Amniotic epithelial cell (primary cell): ENCODE measurements at places on chromosomes 16 and 17.
A peak's percentile ranks its signal among the peaks of the same experiment; 100 is the strongest.

- DNase-seq = no peak
Measured at GRCh38 chr16:75527825-75528299, 8.0 kb downstream of the CHST5 start.

DNA sequence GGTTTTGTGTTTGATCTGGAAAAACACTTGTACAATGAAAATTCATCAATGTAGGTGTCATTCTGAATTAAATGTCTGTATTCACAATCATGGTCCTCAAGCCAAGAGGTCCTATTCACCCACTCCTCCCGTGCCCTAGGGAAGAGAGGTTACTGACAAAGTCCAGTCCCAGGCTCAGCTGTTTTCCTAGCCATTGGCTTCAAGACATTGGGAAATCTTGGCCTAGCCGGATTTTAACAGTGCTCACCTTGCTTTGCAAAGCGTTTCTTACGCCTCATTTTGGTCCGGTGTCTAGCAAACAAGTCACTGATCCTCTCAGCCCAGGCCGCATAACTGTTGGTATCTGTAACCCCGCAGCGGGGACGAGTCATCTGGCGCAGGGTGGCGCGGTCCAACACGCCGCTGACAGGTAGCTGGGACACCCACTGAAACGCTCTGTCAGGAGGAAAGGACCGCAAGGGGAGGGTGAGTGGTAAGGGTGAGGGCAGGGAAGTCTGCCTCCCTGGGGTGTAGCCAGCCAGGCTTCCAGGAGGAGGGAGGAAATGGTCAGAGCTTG is 16.7 kb downstream of the MMP28 start:
- peak; percentile 66 for DNase-seq

- DNase-seq = no peak
Measured at GRCh38 chr16:86050111-86050510, 151.1 kb downstream of the IRF8 start.

- no peak for DNase-seq
Measured at GRCh38 chr17:74049967-74050458, 153.5 kb upstream of the RPL38 start.

DNA sequence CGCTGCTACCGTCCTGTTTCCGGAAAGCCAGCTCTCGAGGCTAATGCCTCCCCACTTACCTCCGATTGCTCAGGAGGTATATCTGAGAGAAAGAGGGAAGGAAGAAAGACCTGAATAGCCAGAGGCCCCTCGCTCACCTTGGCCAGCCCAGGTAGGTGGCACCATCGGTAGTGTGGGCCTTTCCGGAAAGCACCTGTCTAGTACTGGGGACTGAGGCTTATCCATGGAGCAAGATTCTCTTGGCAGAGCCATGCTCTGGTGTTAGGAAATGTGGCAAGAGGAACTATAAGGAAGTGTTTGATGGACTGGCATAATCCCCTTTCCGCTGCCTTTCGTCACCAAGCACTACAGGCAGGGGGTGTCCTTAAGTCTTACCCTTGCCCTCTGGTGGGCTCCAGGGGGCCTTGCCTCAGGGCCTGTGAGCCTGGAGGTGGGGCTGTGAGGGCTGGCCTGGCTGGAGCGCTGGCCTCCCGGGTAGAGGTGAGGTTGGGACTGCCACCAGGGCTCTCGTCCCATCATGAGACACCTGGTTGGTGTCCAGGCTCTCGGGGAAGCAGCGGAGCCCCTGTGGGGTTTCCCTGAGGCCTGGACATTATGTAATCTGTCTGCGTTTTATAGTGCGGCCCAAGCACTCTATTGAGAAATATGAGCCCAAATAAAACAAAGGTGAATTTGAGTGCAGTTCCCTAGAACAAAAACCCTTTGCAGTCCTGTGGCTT is 2.9 kb downstream of the CMIP start:
- DNase-seq = no peak

DNA sequence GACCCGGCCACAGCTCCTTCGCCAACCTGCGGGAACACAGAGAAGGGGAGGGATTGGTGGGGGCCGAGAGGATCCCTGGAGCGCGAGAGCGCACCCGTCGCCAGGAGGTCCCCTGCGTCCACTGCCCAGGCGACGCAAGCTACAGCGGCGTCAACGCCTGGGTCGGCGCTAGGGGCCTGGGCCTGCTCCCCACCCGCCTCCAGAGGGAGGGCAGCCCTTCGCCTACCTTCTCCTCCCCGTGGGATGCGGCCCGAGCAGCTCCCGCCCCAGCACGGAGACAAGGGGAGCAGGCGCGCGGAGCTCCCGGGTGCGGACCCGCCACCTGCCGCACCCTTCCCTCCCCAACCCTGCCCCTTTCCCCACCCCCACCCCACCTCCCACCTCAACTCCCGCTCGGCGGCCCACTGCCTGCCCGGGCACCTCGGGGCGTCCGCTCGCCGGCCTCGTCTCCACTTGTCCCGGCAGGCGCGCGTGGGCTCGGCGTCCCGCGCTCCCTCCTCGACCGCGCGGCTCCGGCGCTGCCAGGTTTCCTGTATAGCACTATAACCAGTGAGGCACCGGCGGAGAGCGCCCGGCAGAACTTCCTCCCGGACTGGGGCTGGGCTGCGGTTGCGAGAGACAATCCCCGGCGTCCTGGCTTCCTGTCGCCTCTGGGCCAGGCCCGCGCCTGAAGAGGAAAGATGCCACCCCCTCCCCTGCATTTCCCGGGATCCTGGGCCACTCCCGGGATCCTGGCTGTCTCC is 119.1 kb upstream of the SMURF2 start:
- DNase-seq = peak; percentile 26

DNA sequence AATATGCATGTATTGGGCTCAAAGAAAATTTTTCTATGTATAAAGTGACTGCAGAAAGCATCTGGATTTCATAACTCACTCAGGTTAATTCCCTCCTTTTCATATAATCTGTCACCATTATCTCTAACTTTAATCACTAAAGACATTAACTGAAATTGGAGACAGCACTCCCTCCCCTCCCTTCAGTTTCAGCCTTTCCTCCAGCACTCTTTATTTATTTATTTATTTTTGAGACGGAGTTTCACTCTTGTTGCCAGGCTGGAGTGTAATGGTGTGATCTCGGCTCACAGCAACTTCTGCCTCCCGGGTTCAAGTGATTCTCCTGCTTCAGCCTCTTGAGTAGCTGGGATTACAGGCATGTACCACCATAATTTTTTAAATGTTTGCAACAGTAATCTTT is 43.1 kb downstream of the CDH8 start:
- DNase-seq = no peak

DNA sequence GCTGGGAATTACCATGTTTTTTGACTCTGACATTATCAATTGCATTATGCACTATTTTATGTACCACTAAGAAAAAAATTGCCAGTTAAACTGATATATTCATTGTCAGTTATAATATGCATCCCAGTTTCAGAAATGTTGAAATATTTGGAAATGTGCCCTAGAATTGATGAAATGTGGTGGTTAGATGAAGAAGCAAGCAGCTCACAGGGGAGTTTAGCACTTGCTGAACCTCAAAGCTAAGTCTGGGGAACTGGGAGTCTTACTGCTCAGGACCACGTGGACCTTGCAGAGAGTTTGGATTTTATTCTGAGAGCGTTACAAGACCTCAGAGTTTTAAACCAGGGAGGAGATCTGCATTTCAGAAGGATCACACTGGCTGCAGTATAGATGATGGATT is 67.9 kb downstream of the TNRC6C start:
- DNase-seq = peak; percentile 58

- no peak for DNase-seq
Measured at GRCh38 chr17:80422981-80423380, 8.0 kb downstream of the ENDOV start.

GRCh38 chr16:86072328-86073102 is 173.6 kb downstream of the IRF8 start:
- peak; percentile 71 for DNase-seq

- DNase-seq = peak; percentile 81
Measured at GRCh38 chr17:8463099-8463498, 27.4 kb downstream of the NDEL1 start.

DNA sequence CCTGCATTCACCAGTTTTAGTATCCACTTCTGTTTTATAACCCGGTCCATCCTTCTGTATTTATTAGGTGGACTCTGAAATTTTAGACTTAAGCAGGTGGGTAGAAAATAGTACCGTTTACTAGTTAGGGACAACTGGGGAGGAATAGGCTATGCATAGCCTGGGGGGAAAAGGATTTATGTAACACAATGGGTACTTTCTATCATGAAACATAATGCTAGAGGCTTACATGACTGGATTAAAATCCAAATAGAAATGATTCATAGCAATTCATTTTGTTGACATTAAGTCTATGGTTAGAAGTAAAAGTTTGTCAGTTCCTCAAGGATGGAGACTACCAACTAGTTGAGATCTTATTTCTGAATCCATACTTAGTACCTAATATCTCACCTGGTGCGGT is 18.6 kb downstream of the GAN start:
- no peak for DNase-seq

DNA sequence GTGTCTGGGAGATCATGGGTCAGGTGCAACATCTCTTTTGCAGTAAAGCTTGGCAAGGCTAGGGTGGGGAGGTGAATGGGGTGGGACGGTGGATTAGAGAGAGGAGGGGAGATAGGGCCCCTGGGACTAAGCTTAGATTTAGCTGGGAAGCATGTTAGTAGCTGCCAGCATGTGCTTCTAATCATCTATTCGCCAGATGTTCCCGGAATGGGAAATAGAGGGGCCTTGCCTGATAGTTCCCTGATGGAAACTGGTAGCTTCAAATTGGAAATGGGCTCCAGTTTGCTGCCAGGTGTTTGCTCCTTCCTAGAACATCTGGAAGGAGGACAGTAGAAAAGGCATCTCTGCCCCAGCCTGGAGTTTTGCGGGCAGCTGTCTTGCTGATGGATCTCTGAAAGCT is 176.1 kb downstream of the CCDC182 start:
- DNase-seq = no peak

GRCh38 chr17:44324092-44324570 is 492 bp downstream of the SLC25A39 start:
- no peak for DNase-seq

DNA sequence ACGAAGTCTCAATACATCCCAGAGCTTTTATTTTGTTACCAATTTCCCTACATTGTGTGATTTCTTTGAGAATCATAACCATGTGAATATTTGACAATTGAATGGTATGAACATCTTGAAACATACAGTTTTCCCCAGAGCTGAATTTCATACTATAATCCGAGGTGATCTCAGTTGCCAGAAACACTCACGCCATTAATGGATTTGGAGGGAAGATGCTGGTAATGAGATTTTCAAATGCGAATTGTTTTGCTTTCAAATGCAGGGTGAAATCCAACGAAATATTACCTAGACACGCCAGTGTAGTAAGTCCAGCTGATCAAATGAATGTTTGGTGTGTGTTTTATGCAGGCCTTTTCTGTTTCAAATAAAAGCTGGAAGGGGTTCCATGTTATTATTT is 277.8 kb upstream of the CDH5 start:
- DNase-seq = no peak

DNA sequence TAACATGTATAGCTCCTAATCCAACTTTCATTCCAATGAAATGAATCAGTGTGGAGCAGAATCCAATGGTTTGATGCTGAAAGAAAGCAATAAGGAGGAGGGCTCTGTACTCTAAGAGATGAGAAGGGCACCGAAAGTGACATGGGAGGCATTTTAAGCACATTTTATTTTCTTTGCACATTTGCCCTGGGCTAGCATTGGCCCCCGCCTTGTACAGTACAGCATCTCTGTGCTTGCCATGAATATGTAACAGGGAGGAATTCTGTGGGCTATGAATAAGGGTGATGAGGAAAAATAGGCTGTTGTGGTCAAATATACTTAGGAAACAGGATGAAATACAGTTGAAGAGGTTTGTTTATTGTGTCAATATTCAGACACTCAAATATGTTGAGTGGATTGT is 45.2 kb upstream of the SHISA6 start:
- no peak for DNase-seq

GRCh38 chr16:56726283-56726682 is 3.6 kb upstream of the NUP93 start:
- DNase-seq = no peak

GRCh38 chr16:46857368-46857945 is 26.5 kb upstream of the C16orf87 start:
- DNase-seq = peak; percentile 70
